ENCODE measurements at places on chromosomes 13 and 19. TPM values are rescaled to one million over a fixed set of nuclear protein-coding genes. Genes with fewer than 3 reads are reported as not detected.

GRCh38 chr19:4267101-4267900 is 11.8 kb upstream of the SHD start:
- peak; percentile 67 for DNase-seq

GRCh38 chr13:52010890-52011631 is at the start of gene ATP7B:
Gene ATP7B (minus strand): TSS chr13:52011450. CDS start chr13:52011337, 113 bp downstream.
- DNase-seq: peak; percentile 41

DNA sequence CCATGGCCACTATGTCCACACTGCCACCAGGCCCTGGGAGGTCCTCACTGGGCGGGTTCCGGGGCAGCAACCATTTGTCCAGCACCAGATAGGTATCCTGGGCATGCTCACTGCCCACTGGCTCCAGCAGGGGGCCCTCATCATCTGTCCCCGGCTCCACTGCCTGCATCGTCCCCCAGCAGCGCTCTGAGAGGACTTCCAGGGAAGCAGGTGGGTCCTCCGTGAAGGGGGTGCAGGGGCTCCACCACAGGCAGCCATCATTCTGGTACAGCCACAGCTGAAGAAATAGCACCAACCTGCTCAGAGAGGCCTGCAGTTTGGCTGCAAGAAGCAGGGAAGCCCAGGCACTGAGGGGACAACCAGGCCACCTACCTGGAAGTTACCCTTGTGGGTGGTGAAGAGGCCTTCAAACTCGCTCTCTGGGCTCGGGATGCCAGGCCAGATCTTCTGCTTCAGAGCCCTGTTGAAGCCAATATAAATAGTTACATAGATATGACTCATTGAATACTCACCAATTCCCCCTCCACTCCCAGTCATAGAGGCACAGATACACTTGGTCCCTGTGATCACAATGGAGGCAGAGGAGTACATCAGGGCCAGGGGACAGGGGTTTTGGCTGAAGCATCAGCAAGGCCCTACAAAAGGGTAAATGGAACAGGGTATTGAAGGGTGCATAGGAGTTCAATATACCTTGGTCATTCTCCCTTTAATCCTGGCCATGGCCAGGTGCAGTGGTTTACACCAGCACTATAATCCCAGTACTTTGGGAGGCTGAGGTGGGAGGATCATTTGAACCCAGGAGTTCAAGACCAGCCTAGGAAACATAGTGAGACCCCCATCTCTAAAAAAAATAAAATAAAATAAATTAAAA is 4.1 kb downstream of the SWSAP1 start:
- peak; percentile 55 for DNase-seq

Gene COL4A1
- 27.0 TPM for total RNA-seq

- DNase-seq: no peak
Observed at GRCh38 chr19:1832046-1832663, 16.1 kb downstream of the REXO1 start.

All from colonic mucosa (tissue), 4 donors.